ENCODE measurements at places on chromosomes 2 and 18.
A peak's percentile ranks its signal among the peaks of the same experiment; 100 is the strongest.

GRCh38 chr2:223532161-223532560, 70.0 kb downstream of the SCG2 start:
- no peak for DNase-seq

- DNase-seq, result no peak
Observed at GRCh38 chr2:160989778-160990177, 170.4 kb upstream of the TANK start.

DNA sequence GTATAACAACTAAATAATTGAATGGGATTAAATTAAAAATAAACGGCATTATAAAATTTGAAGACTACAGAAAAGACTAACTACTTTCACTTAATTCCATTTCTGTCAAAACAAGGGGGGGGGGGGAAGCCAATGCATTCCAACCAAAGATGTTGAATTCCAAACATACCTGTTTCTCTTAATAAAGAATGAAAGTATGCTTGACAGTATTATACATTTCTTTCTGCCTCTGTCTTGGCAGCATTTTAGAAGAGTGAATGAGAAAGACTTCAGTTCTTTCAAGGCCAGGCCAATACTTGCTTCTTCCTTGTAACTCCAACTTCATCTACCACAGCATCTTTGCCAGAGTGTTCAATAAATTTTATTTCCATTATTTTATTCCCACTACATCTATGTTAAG, 65.9 kb downstream of the PDE11A start:
- no peak for DNase-seq

DNA sequence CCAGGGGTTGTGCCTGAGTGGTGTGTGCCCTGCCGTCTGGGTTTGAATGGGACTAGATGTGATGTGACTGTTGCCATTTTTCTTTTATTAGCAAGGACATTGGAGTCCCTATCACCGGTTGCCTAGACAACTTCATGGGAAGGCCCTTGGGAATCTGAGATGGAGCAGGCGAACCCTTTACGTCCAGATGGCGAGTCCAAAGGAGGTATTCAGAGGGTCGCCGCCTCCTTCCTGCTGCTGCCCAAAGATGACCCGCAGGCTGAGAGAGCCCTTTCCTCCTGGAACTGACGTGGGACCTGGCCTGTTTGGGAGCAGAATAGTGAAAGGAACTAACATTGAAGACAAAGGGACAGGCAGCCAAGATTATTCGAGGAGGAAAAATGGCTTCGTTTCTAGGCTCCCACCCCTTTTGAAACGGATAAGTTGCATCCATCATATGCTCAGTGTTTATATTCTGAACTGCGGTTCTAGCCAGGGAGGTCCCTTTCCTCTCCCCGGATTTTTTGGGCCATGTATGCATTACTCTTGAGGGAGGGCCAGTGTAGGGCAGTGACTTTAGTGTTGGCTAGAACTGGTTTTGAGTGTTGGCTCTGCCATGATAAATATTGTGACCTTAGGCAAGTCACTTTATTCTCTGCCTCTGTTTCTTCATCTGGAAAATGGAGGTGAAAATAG, 673 bp downstream of the CENPO start:
- DNase-seq, result peak; percentile 50

- no peak for DNase-seq
Observed at GRCh38 chr2:232668805-232669444, 28.2 kb upstream of the GIGYF2 start.
